ENCODE measurements at places on chromosomes 2 and 18.

- DNase-seq = no peak
These were observed 47.5 kb downstream of the GALNT3 start for GRCh38 chr2:165746501-165746900.

DNA sequence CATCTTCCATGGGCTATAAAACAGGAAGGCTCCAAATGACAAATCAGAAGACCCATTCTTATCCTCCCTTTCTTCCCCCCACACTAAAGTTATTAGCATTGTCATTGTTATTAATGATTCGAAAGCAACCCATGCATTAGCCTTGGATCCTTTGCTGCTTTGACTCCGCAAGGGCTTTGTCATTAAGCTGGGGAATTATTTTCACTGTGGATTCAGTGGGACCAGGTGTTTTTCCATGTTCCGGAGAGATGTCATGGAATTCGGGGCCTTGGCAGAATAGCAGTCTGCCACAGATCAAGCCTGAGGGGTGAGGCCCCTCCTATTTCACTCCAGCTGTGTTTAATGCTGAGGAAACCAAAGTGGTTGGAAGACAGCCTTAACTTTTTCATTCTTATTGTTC is 357.1 kb downstream of the EN1 start:
- no peak for DNase-seq

- DNase-seq = no peak
These were observed 98.0 kb downstream of the STK39 start for GRCh38 chr2:168149150-168149974.

DNA sequence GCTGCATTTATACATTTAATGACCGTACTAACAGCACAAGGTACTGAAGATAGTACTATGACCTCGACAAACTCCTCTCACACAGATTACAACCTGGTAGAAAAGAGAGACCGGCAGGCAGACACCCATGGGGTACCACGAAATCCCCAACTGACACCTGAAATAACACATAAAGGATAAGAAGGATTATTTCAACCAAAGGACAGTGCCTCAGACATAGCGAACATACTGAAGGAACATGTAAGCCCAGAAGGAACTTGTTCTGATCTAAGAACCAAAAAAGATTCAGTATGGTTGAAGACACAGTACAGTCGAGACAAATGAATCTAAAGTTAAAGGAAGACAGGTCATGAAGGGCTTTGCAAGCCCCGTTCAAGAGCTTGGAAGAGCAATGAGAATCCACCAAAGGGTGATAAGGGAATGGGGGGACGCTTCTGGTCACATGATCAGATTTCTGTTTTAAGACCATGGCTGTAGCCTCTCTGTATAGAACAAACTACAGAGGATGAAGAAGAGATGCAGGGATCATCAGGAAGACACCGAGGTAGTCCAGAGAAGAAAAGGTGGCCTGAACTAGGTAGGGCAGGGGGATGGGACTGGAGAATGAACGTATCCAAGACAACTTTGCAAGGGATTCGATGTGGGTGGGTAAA is 902 bp downstream of the MCFD2 start:
- no peak for DNase-seq

GRCh38 chr18:50917021-50917420 is 38.1 kb downstream of the ME2 start:
- no peak for DNase-seq

- DNase-seq = no peak
These were observed 108.3 kb upstream of the PPP1CB start for GRCh38 chr2:28643327-28643726.

DNA sequence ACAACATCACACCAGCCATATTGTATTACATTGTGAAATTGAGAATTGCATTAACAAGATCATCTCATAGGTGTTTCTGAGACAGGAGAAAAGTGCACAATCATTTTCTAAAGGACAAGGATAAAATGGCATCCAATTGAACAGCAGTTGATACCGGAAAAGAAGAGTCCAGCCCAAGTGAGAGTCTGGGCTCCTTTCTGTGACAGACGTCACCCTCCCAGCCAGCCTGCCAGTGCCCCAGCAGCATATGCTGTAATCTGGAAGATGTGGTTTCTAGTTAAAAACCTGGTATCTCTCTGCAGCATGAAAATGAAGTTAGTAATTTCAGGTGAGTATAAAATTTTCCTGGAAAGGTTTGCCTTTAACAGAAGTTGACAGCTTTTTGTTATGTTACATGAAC is 1531.7 kb upstream of the PIK3C3 start:
- no peak for DNase-seq

- DNase-seq = no peak
These were observed 89.0 kb upstream of the RBMS1 start for GRCh38 chr2:160582490-160583145.

DNA sequence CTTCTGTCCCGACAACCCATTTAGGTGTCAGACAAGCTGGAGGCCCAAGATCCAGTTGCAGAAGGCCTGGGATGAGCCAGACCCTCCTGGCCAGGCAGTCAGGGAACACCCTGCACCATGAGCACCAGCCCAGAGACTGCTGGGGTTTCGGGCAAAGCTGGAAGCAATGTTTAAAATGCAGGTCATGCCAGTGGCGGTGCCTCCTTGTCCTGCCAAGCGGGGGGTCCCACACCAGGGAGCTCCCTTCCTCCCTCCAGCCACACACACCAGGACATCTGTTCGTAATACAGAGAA is 230.2 kb downstream of the ATAD2B start:
- no peak for DNase-seq

GRCh38 chr2:1415501-1415900 is 2.2 kb downstream of the TPO start:
- DNase-seq = no peak

- no peak for DNase-seq
These were observed 5.7 kb downstream of the NCKAP5 start for GRCh38 chr2:133562558-133562957.

DNA sequence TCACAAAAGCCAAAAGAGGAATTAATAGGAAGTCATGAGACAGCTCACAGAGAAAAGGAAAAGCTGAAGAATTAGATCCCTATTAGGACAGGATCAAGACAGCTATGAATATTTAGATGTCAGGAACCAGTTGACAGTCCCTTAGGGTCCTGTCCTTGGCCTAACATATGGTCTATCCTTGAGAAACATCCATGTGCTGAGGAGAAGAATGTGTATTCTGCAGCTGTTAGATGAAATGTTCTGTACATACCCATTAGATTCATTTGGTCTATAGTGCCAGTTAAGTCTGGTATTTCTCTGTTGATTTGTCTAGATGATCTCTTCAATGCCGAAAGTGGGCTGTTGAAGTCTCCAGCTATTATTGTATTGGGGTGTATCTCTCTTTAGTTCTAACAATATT is 37.6 kb upstream of the SLC40A1 start:
- DNase-seq = no peak

GRCh38 chr2:12014088-12014960 is 267.9 kb downstream of the LPIN1 start:
- DNase-seq = no peak

- DNase-seq = no peak
These were observed 179.5 kb upstream of the TWIST2 start for GRCh38 chr2:238668426-238668825.

DNA sequence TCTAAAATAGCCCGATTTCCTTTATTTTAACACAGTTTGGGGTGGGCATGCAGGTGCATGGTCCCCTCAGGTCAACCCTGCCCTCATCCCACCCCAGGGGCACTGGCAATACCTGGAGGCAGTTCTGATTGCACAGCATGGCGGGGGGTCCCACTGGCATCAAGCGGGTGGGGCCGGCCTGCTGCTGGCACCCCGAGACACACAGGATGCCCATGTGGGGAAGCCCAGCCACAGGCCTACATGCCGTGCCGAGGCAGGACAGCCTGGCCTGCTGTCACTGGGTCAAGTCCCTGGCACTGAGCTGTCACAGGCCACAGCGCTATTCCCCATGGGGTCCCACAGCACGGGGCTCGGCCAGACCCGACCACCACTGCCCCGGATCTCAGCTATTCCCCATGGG is 11.9 kb upstream of the KCNG2 start:
- no peak for DNase-seq

GRCh38 chr2:111705239-111705638 is 178.8 kb downstream of the ANAPC1 start:
- no peak for DNase-seq

DNA sequence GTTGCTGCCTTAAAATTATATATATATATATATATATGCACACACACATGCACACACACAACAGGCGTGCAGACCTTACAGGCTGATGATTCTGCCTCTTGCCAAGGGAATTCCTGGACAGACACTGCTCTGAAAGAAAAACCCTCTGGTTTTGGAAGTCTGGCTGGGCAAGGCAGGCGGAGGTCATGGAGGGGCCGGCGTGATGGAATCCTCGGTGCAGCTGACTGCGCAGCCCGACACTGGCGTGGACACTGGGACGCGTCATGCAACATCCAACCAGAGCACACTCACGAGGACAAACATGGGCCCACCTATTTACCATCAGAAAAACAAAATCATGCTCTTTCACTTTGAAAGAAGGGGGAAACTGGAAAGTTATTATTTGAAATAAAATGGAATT is 235.3 kb downstream of the ZNF516 start:
- DNase-seq = no peak

- no peak for DNase-seq
These were observed 1.1 kb downstream of the ZNF513 start for GRCh38 chr2:27379383-27379835.

DNA sequence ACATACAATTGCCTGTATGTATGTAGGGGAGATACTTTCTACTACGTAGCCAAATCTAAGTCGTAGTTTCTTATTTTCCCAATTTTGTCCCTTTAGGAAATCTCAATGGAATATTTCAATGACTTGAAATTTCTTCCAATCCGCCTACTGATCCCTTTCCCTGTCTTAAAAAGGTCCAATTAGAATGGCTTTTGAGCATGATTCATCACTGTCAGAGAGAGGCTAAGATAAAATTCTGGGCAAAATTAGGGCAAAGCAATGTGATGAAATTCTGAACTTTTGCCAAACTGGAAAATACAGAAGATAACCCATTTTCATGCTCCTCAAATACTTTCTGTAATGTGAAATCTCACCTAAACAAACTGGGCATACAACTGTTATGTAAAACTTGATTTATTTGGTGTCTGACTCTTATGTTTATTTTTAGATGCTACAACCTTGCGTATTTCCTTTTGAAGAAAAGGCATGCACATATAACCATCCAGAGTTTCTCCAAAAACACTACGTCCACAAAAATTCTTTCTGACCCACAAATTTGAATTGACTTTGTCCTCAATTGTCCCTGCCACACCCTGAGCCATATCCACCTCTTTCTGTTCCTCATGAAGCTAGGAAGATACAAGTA is 147.1 kb downstream of the IKZF2 start:
- no peak for DNase-seq

GRCh38 chr2:186913870-186914269 is 64.9 kb upstream of the ZSWIM2 start:
- DNase-seq = peak; percentile 96

DNA sequence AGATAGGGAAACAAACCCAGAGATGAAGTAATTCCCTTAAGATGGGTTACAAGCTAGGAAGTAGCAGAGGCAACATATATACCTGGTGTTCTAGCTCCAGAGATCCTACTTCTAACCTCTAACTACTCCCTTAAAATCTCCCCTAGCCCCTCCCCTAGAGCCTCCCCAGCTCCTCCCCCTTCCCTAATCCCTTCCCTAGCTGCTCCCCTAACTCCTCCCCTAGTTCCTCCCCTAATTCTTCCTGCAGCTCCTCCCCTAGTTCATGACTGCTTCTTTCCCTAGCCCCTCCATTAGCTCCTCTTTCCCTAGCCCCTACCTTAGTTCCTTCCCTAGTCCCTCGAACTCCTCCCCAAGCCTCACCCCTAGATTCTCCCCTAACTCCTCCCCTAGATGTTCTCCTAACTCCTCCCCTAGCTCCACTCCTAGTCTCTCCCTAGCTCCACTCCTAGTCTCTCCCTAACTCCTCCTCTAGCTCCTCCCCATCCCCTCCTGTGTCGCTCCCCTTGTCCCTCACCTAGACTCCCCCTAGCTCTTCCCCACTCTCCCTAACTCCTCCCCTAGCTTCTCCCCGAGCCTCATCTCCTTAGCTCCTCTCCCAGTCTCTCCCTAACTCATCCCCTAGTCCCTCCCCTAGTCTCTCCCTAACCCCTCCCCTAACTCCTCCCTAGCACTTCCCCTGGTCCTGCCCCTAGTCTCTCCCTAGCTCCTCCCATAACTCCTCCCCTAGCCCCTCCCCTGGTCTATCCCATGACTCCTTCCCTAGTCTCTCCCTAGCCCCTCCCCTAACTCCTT is 108.9 kb downstream of the CD226 start:
- DNase-seq = no peak

GRCh38 chr18:48951448-48952286 is 902 bp upstream of the SMAD7 start:
- peak; percentile 28 for DNase-seq

DNA sequence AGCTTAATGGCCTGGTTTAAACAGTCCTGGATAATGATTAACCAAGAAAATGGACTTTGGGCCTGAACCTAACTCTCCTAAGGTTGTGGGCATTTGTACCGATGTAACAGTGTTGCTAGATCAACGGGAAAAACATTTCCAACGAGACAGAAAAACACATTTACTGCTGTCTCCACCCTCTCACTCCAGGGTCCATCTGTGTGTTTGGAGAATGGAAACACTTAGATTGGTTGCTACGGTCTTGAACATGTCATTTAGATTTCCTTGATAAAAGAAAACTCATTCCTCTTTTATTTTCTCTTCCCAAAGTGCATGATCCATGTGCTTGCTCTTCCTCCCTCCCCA is 88.0 kb downstream of the SOCS6 start:
- no peak for DNase-seq

- no peak for DNase-seq
These were observed 173.1 kb downstream of the ANKRD30B start for GRCh38 chr18:14921031-14921430.

DNA sequence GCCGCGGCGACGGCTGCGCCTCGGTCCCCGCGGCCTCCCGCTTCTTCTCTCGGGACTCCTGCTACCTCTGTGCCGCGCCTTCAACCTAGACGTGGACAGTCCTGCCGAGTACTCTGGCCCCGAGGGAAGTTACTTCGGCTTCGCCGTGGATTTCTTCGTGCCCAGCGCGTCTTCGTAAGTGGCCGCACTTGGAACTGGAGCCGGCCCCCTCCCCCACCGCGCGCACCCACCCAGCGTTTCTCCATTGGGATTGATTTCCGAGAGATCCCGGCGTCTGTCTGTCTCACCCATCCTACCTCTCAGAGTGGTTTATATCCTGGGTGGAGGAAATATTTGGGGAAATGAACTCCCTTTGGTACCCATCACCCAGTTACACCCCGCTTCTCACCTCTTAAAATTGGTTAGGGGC is 498 bp downstream of the ITGAV start:
- no peak for DNase-seq

GRCh38 chr2:155203178-155203577 is 504.7 kb downstream of the KCNJ3 start:
- DNase-seq = no peak

GRCh38 chr2:217683106-217683870 is 319.5 kb downstream of the TNS1 start:
- no peak for DNase-seq

GRCh38 chr2:62660087-62660486 is 45.4 kb upstream of the EHBP1 start:
- DNase-seq = no peak

GRCh38 chr2:151096235-151096634 is 165.4 kb downstream of the RBM43 start:
- DNase-seq = no peak

GRCh38 chr2:111620281-111620680 is 263.7 kb downstream of the ANAPC1 start:
- no peak for DNase-seq

- DNase-seq = no peak
These were observed 78.9 kb downstream of the COPS8 start for GRCh38 chr2:237164474-237165042.

GRCh38 chr18:59083136-59083818 is 56.4 kb upstream of the SEC11C start:
- DNase-seq = no peak
